ENCODE measurements at places on chromosomes 6 and 20.

GRCh38 chr6:141464490-141464889 is 668.2 kb upstream of the GJE1 start:
- peak; percentile 27 for DNase-seq

GRCh38 chr6:161188547-161189465 is 85.1 kb downstream of the AGPAT4 start:
- no peak for DNase-seq

GRCh38 chr6:159043251-159043650 is 1.5 kb downstream of the TAGAP start:
- DNase-seq: no peak

DNA sequence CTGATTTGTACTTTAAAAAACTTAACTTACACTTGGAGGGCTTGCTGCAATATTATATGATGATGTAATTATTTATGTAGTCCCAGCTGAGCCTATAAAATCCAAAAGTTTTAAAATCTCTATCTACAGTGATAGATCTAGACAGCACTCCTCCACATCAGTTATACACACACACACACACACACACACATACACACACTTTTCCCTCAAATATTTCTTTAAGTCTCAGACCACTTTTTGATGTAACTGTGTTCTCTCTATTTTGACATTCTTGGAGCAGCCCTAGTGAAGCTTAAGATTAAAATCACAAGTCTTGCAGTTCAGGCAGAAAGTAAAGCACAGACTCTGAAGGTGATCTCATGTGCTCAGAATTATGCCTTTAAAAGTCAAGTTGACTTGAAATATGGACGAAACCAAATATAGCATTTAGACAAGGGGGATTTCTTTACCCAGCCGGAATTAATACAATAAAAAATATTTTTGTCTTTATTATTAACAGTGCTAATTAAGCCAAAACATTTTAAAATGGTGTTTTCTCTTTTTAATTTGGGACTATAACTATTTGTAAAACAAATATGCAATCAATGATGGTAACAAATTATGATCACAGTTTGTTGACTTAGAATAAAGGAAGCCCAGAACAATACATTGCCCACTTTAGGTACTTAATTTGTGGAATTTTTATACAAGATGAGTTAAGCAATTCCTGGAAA is 63.5 kb upstream of the TMEM30A start:
- DNase-seq: no peak
